ENCODE measurements at places on chromosomes 7 and 10. TPM values are rescaled to one million over a fixed set of nuclear protein-coding genes. Genes with fewer than 3 reads are reported as not detected.

GRCh38 chr10:124736491-124737136 lies 7.6 kb downstream of the FAM53B start:
- peak; percentile 81 for DNase-seq

- no peak for DNase-seq
Observed at GRCh38 chr7:38831259-38831996, 77.6 kb downstream of the VPS41 start.

DNA sequence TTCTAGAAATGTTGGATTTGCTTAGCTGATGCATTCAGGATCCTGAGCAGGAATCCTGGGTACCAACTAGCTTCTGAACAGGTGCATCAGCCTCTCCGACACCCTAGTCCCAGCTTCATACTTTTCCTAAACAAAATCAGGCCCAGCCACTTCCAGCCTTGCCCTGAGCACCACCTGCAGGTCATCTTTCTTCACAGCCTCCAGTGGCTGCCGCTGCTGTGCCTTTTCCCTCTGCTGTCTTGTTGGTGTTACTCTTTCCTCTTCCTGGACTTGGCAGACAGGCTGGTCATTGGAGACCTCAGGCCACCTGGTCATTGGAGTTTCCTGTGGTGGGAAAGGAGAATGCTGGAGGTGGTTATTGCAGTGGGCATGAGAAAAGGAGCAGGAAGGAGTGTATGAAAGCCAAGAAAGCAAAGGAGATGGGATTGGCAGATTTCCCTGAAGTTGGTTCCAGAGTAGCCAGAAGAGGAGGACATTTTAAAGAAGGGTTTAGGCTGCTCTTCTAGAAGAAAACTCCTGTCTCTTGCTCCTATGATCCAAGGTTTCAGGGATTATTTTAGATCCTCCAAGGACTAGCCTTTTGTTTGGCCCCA lies 48.2 kb upstream of the NFKB2 start:
- DNase-seq, result peak; percentile 44

- peak; percentile 72 for DNase-seq
Observed at GRCh38 chr7:28408105-28408959, 4.0 kb upstream of the CREB5 start.

DNA sequence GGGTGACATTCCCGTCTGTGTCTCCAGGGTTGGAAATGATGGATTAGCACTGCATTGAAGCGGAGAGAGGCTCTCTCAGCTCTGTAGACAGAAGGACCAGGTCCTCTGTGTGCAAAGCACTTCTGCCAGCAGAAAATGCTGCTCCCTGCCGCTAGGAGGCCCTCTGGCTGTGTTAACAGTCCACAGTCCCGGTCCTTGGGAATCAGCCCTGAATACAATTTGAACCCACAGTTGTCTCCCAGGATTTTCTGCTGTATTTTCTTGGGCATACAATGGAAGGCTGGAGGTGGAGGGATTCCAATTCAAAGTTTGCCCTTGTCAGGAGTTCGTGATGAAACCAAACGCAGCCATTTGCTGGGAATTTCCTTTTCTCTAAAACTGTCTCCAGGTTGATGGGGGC lies 205.2 kb downstream of the GLRX3 start:
- no peak for DNase-seq

- DNase-seq, result no peak
Observed at GRCh38 chr7:15446280-15446679, 115.5 kb downstream of the AGMO start.

DNA sequence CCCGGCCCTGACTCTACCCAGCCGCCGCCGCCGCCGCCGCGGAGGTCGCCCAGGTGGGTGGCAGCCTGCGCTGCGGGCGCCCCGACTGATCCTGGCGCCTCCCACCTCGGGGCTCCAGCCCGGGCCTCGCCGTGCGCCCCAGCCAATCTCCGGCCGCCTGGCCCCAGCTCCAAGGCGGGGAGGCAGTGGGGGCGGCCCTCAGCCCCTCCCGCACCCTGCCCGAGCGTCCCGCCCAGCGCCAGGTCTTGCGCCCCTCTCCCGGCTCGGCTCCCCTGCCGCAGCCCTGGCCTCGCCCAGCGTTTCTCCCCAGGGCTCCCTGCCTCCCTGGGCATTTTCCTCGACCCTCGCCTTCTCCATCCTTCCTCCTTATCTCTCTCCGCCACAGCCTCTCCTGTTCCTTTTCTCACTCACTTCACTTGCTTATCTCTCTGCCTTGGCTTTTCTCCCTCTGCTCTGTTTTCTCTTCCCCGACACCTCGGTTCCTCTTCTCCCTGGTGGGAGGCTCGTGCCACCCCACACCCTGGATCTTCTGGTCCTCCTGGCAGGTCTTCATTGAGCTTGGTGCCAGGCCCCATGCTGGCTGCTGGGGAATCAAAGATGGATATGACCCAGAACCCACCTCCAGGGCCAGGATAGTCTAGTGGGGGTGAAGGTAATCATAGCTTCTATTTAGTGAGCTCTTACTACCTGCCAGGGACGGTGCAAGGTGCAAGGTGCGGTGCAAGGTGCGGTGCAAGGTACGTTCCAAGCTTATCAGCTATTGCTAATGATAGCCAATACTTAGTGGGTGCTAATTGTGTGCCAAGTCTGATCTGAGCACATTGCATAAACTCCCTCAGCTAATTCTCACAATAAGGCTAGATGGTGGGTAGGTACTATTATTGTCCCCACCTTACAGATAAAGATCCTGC lies at the start of gene SFRP5:
TSS of gene SFRP5 (minus strand) at position 87 of the 911 bp plus-strand sequence. CDS start 166 bp downstream, outside the sequence.
- DNase-seq, result no peak

DNA sequence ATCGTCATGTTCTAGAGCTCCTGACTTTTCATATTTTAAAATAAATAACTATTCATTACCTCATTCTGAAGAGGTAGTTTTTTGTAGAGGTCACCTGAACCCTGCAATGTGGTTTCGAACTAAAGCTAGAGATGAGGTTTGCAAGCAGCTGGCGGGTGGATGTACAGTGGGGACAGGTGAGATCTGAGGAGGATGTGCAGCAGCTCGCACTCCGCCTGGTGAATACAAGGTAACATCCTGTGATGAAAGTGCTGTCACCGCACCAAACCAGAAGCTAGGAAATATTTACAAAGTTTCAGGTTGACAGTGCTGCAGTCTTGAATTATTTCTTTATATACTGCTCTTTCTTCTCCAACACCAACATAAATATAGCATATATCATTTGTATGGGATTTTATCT lies 26.5 kb downstream of the NDUFB2 start:
- DNase-seq, result no peak

DNA sequence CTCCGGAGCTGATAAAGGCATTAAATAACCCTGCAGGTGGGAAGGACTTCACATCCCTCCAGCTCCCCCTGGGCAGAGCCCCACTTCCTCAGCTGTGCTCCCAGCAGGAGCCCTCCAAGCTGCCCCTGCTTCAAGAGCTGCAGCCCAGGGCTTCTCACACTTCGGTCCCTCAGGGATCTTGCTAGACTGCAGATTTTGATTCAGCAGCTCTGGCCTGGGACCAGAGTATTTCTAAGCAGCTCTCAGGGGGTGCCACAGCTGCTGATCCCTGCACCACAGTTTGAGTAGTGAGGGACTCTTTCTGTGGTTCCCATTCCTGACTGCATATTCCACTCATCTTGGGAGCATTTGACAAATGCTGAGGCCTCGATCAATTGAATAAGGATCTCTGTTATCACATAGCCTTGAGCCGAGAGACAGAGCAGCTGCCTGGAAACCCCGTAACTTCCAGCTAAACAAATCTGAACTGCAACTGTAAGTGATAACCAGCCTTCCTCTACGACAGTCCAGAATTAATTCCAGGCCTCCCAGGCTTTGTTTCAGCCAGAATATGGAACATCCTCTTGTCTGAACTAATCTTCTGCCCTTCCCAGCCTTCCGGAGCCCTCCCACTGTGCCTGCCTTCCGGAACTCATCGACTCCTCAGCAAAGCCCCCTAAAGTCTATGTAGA lies 161.4 kb downstream of the CCDC3 start:
- no peak for DNase-seq

- no peak for DNase-seq
Observed at GRCh38 chr10:75865413-75866299, 434.2 kb downstream of the LRMDA start.

DNA sequence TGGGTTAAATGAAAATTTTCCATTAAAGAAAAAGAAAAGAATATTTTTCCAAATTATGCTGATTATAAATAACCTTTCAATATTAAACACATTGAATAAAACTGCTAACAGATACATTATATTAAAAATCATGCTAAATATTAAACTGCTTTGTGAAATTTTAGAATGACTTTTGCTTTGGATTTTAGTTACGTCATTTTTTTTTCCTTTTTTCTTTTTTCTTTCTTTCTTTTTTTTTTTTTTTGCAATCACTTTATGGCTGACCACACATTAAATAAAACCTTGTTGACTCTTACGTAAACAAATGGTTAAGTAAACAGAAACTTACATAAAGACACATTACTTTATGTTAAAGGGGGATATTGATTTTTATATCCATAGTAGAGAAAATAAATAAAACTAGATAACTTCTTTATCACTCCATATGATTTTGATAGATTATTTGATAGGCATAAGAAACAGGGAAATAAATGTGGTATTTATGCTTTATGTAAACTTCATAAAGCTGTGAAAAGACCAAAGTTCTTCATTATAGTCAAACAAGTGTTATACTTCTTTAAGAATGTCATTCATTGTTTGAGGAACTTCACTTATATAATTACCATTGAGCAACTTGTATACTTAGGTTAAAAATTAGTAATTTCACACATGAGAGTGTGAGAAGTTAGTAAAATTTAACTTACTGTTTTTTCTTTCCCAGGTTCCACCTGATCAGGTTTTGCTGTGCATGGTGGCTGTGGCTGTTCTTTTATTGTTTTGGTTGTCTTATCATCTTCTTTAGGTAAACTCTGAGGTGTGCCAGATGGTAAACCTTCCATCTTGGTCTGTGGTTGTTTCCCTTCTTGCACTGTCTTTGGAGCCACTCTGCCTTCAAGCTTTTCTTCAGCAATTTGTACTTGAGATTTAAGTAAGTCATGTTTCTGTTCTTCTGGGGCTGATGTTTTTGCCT lies 197.3 kb downstream of the PCLO start:
- no peak for DNase-seq

- no peak for DNase-seq
Observed at GRCh38 chr7:23539494-23539907, 7.7 kb upstream of the TRA2A start.

- DNase-seq, result no peak
Observed at GRCh38 chr10:110833941-110834628, 37.6 kb upstream of the PDCD4 start.

DNA sequence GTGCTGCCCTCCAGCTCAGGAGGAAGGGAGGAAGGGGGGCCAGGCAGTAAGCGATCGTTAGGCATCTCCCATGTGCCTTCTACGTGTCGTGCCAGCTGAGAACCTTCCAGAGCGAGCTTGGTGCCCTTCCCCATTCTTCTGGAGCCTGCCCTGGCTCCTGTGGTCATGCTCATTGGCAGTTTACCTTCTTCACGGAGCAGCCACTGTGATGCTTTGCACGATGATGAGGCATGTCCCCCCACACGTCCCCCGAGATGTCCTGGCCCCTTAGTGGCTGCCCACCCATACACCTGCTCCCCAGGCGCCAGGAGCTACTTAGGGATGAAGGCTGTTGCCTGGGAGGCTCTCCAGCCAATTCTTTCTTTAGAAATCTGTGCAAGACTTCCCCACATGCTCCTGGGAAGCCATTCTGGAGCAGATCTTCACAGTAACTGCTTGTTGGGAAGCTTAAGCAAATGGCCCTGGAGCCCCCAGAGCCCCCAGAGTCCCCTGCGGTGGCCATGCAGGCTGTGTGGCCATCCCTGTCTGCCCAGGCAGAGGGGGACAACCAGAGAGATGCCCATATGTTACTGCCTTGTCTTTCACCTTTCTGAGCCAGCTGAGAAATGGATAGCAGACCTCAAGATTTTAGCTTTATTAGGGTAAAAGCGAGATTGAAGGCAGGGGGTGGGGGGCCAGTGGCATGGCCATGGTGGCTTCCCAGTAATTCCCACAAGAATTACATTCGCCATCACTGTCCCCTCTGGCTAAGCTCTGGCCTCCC lies 199.0 kb downstream of the EBF3 start:
- no peak for DNase-seq

DNA sequence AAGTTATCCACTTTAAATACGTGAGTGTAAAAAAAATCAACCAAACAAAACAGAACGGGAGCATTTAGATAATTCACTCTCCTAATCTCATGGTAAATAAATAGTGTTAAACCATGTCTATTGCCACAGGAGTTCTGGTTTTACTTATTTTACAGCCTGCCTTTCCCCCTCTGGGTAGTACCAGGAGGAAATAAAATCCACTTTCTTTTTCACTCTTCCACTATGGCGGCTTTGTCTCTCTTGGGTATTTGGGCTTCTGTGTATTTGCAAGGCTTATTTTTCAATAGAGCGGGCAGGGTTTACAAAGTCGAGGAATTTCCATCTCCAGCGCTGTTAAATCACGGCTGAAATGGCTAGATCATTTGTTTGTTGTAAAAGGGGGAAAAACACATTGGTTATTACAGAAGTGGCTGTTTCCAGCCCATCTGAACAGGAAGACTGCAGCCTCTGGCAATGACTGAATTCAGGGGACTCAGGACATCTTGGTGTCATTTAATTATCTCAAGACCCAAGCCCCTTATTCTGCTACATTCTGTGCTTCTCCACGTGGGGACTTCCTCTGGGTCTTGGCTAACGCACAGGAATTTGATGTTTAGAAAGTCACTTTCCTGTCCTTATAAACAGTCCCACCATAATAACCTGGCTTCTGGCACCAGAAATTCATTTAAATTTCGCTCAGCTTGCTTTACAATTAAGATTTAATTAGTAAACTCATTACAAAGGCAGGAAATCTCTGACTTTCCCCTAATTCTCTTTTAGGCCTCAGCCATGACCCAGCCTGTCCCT lies 323.9 kb downstream of the GATA3 start:
- DNase-seq, result no peak

GRCh38 chr10:121312587-121312986 lies 285.7 kb downstream of the FGFR2 start:
- no peak for DNase-seq

DNA sequence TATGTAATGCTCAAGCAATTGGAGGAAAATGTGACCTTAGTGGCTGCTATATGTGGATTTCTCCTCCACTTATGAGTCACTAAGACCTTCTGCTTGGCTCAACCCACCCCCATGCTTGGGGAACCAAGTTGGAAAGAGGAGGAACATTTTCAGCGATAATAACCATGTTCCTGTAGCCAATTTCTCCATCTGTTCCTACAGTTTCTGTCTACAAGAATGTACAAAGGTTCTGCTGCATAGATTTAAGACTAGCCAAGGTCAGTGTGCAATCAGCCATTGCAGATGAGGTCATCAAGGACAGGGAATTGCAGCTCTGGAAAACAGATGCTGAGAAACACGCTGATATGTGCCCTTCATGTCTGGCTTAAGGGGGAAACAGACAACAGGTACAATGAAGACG lies 5.6 kb upstream of the NRCAM start:
- no peak for DNase-seq

The TAS2R40 gene
- total RNA-seq, result not detected

The TYW1B gene
- 2.8 TPM for total RNA-seq

The PTPRZ1 gene
- total RNA-seq, result 0.88 TPM

The TMEM178B gene
- total RNA-seq, result 29.9 TPM

The CUBN gene
- total RNA-seq, result 0.91 TPM

The PLEKHS1 gene
- total RNA-seq, result not detected

The C10orf143 gene
- total RNA-seq, result 2.1 TPM

The PIP gene
- not detected for total RNA-seq

The DGKI gene
- 7.2 TPM for total RNA-seq

The ARL5B gene
- total RNA-seq, result 11.4 TPM

Data from left cardiac atrium (tissue), 4 donors.